ENCODE measurements at places on chromosomes 4 and X. TPM values are rescaled to one million over a fixed set of nuclear protein-coding genes. Genes with fewer than 3 reads are reported as not detected.
A peak's percentile ranks its signal among the peaks of the same experiment; 100 is the strongest.

DNA sequence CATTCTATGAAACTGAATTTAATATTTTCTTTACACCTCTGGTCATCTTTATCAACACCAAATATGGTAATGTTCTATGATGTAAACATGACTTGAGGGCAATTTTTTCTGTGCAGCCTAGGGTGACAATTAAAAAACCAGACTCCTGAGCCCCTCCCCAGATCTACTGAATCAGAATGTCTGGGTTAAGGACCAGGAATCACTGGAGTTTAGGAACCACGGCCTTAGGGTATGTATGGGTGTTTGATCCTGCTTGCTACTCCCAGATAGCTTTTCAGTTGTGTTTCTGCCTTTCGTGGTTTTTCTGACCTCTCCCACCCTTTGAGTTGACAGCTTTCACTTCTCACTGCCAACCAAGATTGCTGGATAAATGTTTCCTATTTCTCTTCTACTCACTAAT is 332.2 kb downstream of the DHX15 start:
- no peak overlapping the region for H3K27ac ChIP-seq
- H3K4me1 ChIP-seq: no peaks in the 10 kb centered on the region
- DNase-seq: no peak
- H3K27me3 ChIP-seq: no peaks in the 10 kb centered on the region

DNA sequence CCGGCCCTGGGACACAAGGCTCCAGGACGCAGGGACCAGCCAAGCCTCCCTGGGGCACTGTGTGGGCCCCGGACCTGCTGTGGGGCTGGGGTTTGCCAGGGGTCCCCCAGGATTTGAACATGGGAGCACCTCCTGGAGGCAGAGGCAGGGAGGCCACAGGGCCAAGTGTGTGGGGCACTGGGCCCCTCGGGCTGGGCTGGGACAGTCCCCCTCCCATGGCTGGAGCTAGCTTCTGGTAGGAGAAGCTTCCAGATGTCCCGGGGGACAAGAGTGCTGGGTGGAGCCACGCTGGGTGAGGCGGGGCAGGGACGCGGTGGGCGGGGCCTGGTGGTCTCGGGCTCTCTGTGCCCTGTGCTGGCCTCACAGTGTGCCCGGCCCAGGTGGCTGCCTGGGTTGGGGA is 18.6 kb downstream of the FGFRL1 start:
- H3K27ac ChIP-seq: no peak overlapping the region
- DNase-seq: no peak
- H3K36me3 ChIP-seq: no peaks in the 10 kb centered on the region
- no peak overlapping the region for H3K4me3 ChIP-seq
- H3K4me1 ChIP-seq: no peaks in the 10 kb centered on the region

- H3K4me1 ChIP-seq: no peaks in the 10 kb centered on the region
- no peak for DNase-seq
- no peak overlapping the region for H3K4me3 ChIP-seq
- H3K27ac ChIP-seq: no peak overlapping the region
These were observed 23.5 kb upstream of the PRDM8 start for GRCh38 chr4:80173841-80174240.

- H3K27me3 ChIP-seq: peaks cover 3% of the 10 kb centered on the region
- no peaks in the 10 kb centered on the region for H3K36me3 ChIP-seq
- no peak overlapping the region for H3K4me3 ChIP-seq
- DNase-seq: no peak
- H3K4me1 ChIP-seq: no peaks in the 10 kb centered on the region
These were observed 98.0 kb upstream of the MAGEB16 start for GRCh38 chrX:35700121-35700520.

- H3K4me1 ChIP-seq: no peaks in the 10 kb centered on the region
- DNase-seq: no peak
- H3K36me3 ChIP-seq: peaks cover 57% of the 10 kb centered on the region
- H3K27ac ChIP-seq: no peak overlapping the region
- no peaks in the 10 kb centered on the region for H3K27me3 ChIP-seq
- H3K4me3 ChIP-seq: no peak overlapping the region
These were observed 19.5 kb downstream of the ZAR1 start for GRCh38 chr4:48509543-48509942.

GRCh38 chrX:19684311-19684710 is 169.0 kb upstream of the MAP3K15 start:
- H3K4me1 ChIP-seq: no peaks in the 10 kb centered on the region
- no peaks in the 10 kb centered on the region for H3K36me3 ChIP-seq
- H3K27ac ChIP-seq: no peak overlapping the region
- DNase-seq: no peak

DNA sequence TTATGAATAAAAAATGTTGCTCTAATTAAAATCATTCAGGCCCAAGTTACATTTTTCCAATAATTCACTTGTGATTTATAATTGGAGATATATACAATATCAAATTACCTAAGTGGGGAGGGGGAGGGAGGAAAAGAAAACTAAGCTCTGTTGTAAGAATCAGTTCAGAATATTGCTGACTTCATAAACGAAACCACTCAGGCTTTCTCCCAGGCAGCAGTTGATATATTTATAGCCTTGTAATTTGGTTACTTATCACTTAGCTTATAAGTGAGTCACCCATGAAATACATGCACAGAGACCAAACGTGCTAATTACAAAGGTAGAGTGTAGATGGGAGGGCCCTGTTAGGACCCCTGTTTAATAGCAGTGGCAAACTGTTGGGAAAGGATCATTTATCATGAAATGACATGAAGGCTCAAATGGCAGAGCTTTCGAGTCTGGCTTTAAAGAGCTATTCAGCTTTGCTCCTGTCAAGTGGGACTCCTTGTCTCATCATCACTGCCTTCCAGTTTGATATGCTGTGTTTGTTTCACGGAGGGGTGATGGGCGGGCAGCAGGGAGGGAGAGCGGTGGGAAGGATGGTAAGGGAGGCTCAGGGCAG is 105.6 kb upstream of the PGRMC2 start:
- no peaks in the 10 kb centered on the region for H3K36me3 ChIP-seq
- no peak for DNase-seq
- no peak overlapping the region for H3K27ac ChIP-seq

DNA sequence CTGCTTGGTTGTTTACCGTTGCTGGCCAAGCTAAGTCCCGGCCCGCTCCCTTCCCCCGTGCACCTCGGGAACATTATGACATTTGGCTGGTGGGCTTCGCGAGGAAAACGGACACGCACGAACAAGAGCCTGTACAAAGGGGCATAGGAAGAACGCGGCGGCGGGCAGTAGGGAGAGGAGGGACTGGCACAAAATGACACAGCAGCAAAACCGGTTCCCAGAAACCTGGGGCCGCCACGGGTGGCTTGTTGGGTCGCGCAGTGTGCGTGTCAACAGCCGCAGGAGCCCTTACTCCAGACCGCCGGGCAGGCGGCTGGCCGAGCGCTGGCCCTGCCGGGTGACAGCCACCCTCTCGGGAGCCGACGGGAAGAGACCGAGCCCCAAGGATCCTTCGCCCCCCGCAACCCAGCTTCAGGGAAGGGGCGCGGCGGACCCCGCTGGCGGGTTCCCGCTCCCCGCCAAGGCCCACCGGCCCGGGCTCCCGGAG is 1.6 kb upstream of the LIN54 start:
- H3K27ac ChIP-seq: peak overlapping the region; percentile 81
- peak overlapping the region; percentile 88 for H3K4me3 ChIP-seq
- peak; percentile 49 for DNase-seq
- no peaks in the 10 kb centered on the region for H3K27me3 ChIP-seq
- peaks cover 4% of the 10 kb centered on the region for H3K4me1 ChIP-seq
- no peaks in the 10 kb centered on the region for H3K36me3 ChIP-seq

DNA sequence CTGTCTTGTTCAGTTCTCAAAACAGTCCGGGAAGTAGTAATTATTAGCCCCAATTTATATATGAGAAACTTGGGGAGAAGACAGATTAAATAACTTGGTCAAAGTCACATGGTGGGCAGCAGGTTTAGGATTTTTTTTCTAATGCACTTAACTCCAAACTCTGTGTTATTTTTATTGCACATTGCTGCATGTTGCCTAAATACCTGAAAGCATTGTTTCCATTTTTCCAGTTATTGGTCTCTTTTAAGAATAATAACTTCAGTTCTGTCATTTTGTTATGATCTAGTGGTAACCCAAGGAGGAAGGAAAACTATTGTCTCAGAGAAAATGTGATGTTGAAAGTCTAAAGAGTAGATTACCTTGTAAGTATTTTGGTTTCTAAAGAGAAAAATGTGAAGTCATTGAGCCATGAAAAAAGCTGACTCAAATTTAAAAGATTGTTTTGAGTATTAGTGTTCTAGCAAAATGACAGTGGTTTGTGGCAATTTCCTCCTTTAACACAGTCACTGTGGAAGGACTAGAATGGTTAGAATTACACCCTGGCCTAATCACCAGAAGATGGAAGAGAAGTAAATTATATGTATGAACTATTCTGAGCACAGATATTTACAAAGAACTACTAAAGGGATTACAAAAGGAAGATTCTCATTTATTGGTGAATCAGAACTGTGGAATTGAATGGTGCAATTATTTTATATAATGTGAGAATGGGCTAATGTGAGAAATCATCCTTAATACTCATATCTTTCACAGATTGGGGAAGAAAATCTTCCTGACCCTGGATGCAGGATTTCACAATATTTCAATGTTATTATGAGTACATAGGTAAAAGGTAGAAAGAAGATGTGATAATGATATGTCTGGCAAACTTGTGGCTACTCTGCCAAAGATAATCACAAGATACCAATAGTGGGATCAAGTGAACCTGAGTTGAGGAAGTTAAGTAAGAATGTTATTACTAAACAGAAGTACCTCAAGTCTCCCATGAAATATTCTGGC is 21.7 kb upstream of the CXCL8 start:
- H3K27me3 ChIP-seq: no peaks in the 10 kb centered on the region
- H3K36me3 ChIP-seq: no peaks in the 10 kb centered on the region
- H3K4me1 ChIP-seq: no peaks in the 10 kb centered on the region
- no peak for DNase-seq
- no peak overlapping the region for H3K4me3 ChIP-seq

DNA sequence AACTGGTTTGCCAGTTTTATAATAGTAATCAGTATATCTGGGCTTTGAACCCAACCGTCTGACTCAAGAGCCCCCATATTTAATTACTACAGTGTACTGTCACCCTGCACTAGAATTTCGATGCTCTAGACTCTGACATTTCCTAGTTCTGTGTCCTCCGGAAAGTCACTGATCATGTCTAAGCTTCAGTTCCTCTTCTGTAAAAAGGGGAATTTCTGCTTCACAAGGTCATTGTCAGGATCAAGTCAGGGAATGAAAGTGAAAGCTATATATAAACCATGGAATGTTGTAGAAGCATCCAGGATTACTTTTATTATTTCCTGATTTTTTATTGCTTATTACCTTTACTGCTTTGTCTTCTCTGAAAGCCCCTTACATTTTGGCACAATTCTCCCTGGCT is 4.0 kb upstream of the KCNIP4 start:
- no peaks in the 10 kb centered on the region for H3K27me3 ChIP-seq
- no peaks in the 10 kb centered on the region for H3K36me3 ChIP-seq
- H3K4me3 ChIP-seq: no peak overlapping the region
- DNase-seq: no peak
- no peak overlapping the region for H3K27ac ChIP-seq

- no peaks in the 10 kb centered on the region for H3K27me3 ChIP-seq
- H3K4me3 ChIP-seq: no peak overlapping the region
- DNase-seq: no peak
- peaks cover 12% of the 10 kb centered on the region for H3K4me1 ChIP-seq
- H3K27ac ChIP-seq: no peak overlapping the region
These were observed 62.7 kb upstream of the GRID2 start for GRCh38 chr4:92241094-92241493.

GRCh38 chr4:141660880-141661279 is 24.5 kb downstream of the IL15 start:
- no peaks in the 10 kb centered on the region for H3K27me3 ChIP-seq
- H3K27ac ChIP-seq: no peak overlapping the region
- H3K4me1 ChIP-seq: no peaks in the 10 kb centered on the region
- DNase-seq: no peak

DNA sequence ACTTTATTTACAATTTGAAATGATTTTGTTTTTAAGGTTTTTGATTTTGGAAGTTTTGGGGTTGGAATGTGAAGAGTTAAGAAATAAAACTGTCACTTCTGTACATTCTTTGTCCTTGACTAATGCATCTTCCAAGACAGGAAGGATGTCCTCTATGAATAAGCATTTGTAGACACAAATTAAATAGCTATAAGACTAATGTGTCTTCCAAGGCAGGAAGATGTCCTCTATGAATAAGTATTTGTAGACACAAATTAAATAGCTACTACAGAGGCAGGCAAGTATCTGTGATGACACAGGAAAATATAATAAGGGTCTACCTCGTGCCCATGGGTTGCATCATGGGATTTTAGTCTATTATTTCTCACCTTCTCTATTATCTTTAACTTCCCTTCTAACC is 14.5 kb downstream of the PRSS48 start:
- DNase-seq: no peak
- no peaks in the 10 kb centered on the region for H3K27me3 ChIP-seq
- H3K4me1 ChIP-seq: no peaks in the 10 kb centered on the region
- H3K4me3 ChIP-seq: no peak overlapping the region
- no peaks in the 10 kb centered on the region for H3K36me3 ChIP-seq

DNA sequence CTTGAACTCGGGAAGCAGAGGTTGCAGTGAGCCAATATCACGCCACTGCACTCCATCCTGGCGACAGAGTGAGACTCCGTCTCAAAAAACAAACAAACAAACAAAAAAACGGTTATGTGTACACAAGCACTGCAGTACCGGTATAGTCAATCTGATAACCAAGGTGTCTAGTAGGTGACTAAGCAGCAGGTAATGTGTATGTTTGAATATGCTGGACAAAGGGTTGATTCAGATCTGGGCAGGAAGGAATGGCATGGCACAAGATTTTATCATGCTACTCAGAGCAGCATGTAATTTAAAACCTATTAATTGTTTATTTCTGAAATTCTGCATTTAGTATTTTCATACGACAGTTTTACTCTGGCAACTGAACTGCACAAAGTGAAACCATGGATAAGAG is 41.7 kb downstream of the MAGEC1 start:
- H3K36me3 ChIP-seq: no peaks in the 10 kb centered on the region
- H3K27me3 ChIP-seq: no peaks in the 10 kb centered on the region
- H3K27ac ChIP-seq: no peak overlapping the region
- DNase-seq: no peak
- no peaks in the 10 kb centered on the region for H3K4me1 ChIP-seq

- no peaks in the 10 kb centered on the region for H3K27me3 ChIP-seq
- no peaks in the 10 kb centered on the region for H3K36me3 ChIP-seq
- H3K4me3 ChIP-seq: no peak overlapping the region
These were observed 7.3 kb downstream of the TMEM154 start for GRCh38 chr4:152672206-152673092.

GRCh38 chr4:146975527-146975926 is 29.9 kb upstream of the TTC29 start:
- H3K4me3 ChIP-seq: no peak overlapping the region
- H3K36me3 ChIP-seq: no peaks in the 10 kb centered on the region
- no peaks in the 10 kb centered on the region for H3K4me1 ChIP-seq
- H3K27ac ChIP-seq: no peak overlapping the region
- no peaks in the 10 kb centered on the region for H3K27me3 ChIP-seq
- DNase-seq: no peak

TLR7 gene
- total RNA-seq: 0.19 TPM

ADAMTS3 gene
- 0.47 TPM for total RNA-seq

CFAP47 gene
- 0.09 TPM for total RNA-seq

ERAS gene
- not detected for total RNA-seq

FANCB gene
- 0.14 TPM for total RNA-seq

PPP1R3F gene
- total RNA-seq: 1.5 TPM

MAPK10 gene
- 9.7 TPM for total RNA-seq
